Lower leg skin (tissue), 4 donors: ENCODE measurements at places on chromosomes 5 and 9. TPM values are rescaled to one million over a fixed set of nuclear protein-coding genes. Genes with fewer than 3 reads are reported as not detected.
A peak's percentile ranks its signal among the peaks of the same experiment; 100 is the strongest.

DNA sequence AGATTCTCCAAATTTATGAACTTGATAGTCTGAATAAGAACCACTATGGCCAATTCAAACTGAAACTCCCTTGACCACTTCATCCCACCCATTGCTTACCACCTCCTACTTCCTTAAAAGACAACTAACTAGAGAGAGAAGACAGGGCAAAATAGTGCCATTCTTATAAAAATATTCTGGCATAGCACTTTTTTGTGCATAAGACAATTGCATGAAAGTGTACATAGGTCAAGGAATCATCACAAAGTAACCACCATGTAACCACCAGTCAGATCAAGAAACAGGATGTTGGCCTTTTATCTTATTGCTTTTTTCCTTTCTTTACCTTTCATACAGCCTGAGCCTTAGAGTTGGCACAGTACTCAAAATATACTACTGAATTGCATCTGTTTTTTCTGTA, 8.1 kb upstream of the ARSB start:
- no peak for DNase-seq

DNA sequence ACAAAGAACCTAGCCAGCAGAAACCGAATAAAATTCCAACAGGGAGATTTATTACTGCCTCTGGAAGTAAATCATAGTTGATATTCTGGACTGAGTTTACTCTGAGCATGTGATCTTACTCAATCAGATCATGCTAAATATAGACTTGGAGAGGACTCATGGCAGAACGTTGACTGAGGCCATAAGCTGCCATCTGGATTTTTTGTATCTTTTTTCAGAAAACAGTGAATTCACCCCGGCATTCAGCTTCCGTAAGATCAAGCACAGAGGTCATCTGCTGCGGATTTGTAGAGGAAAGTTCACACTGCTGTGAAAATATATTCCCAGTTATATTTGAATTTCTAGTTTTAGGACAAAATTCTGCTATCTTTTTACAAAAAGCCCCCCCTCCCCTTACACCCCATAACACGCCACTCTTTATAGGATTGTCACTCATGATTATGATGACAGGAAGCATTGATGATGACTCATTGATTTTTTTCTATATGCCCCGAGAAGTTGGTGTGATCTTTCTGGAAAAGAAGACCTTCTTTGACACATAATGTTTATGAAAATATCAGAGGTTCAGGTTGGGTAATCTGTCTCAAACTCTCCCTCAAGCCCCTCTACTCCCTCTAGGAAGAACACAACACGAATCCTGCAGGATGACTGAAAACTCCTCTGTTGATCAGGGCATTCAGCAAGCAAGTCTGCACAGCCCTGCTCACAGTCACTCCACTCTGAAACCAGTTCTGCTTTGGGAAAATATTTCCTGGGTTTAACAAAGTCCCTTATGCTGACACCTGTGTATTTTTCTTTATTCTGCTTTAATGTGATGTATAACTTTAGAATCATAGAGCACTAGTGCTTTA, 70.8 kb downstream of the NXNL2 start:
- DNase-seq = no peak

DNA sequence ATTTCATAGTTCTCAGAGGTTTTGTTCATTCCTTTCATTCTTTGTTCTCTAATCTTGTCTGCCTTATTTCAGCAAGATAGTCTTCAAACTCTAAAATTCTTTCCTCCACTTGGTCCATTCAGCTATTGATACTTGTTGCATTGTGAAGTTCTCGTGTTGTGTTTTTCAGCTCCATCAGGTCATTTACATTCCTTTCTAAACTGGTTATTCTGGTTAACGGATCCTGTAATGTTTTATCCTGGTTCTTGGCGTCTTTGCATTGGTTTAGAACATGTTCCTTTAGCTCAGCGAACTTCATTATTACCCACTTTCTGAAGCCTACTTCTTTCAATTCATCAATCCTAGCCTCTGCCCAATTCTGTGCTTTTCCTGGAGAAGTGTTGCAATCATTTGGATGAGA, 45.1 kb upstream of the TXNDC8 start:
- DNase-seq = no peak

DNA sequence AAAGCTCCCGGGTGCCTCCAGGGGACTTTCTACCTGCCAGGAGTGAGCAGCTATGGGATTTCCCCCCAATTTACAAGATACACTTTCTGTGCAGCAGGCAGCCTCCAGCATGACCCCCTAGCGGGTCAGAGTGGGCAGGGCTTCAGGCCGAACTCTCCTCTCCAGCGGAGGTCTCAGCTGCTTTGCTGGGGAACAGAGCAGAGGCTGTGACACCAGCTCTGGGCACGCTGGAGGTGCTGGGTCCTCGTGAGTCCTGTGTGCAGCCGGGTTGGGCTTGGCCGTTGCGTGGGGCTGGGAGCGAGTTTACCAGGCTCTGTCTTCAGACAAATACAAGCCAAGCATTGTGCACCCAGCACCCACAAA, 2.9 kb downstream of the NRARP start:
- DNase-seq = peak; percentile 11

DNA sequence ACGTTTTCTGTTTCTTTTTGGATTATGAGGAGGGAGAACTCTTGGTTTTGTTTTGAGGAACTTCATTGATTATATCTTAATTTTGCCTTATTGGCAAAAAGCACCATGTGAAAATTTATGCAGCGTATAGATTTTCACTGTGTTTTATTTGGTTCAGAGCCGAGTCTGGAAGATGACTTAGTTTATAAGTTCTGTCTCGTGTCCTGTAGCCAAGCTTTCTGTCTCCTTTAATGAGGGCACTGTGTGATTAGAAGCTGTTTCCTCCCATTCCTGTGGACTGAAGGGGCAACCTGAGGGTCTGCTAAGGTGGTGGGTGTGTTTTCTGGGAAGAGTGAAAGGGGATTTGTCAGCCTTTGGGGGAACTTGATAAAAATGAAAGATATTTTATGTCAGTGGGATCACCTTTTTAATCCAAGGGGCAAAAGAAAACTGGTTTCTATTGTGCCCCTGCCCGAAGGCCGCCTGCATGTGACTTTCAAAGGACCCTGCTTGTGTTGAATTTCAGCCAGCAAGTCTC, 262.1 kb downstream of the FANCC start:
- no peak for DNase-seq

DNA sequence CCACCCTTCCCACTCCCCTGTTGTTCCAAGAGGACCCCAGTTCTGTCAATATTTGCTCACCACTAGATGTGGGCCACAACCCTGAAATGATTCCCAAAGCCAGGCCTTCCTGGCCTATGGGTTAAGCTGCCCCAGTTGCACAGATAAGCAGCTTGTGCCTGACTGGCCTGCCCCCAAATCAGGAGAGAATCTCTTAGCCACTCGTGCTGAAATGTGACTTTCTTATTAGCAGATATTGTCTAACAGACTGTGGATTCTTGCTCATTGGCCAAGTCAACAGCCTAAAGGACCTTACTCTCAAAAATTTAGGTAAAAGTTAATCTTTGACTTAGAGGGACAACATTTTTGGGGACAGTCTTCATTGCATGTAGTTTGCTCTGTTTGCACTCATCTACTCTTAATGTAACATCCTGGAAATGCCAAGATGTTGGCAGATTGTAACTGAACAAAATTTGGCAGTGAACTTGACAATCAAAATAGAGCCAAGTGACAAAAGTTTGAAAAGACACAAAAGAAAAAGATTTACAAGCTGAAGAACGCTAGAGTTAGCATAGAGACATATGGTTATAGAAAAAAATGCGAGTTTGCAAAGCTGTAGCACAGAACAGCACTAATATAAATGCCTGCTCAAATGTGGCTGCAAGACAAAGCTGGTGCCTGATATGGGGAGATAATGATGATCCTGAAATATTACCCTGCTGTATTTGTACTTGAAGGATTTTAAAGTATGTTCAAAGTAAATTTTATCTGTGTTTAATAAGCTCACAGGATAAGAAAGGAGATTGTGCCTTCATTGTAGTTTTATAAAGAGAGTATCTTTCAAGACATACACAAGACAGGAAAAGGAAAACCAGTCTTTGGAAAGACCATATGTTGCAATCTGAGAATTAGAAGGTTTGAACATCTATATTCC, 29.0 kb upstream of the FSD1L start:
- DNase-seq = no peak

The FABP6 gene
- total RNA-seq = not detected
